Activated naive CD4-positive, alpha-beta T cell (primary cell): ENCODE measurements at places on chromosomes 3 and 15.

DNA sequence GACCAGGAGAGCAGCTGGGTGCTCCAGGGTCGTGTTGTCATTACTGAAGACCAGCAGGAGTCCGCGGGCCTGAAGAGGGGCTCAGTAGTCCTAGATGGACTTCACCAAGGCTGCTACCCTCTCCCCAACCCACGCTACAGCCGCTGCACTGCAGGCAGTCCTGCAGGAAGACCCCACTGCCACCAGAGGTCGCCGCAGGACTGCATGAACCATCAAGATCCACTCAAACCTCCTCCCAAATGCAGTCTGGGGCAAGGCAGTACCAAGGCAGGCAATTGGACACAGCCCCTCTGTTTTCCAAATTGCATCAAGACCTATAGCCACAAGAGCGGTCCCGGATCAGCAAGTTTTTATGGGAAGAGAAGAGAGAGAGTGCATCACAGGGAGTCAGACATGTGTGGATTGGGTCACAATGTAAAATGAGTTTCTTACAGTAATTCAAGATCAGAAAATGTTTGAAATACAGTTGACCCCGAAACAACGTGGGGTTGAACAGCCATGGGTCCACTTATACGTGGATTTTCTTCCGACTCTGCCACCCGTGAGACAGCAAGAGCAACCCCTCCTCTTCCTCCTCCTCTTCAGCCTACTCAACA lies 46.7 kb downstream of the DZIP1L start:
- peak; percentile 42 for DNase-seq

- no peak for DNase-seq
Measured at GRCh38 chr15:79442911-79443310, 10.8 kb downstream of the MINAR1 start.

DNA sequence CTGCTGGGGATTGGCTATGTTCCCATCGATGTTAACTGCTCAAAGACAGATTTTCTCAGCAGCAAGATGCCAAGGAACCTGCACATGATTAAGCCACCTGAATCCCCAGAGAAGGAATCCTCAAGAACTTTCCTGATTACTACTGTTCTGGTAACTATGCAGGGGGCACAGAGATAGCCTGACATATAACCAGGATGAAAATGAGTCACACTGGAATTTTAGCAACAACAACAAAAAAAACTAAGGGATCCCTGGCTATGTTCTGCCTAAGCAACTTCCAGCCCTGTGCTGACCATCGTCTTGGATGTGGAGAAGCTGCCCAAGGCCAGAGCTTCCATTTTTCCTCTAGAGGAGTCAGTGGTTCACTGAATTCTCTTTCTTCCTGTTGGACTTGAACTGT lies 13.8 kb downstream of the RIOX2 start:
- DNase-seq, result no peak

GRCh38 chr15:80204231-80204630 lies 47.8 kb downstream of the CTXND1 start:
- no peak for DNase-seq

DNA sequence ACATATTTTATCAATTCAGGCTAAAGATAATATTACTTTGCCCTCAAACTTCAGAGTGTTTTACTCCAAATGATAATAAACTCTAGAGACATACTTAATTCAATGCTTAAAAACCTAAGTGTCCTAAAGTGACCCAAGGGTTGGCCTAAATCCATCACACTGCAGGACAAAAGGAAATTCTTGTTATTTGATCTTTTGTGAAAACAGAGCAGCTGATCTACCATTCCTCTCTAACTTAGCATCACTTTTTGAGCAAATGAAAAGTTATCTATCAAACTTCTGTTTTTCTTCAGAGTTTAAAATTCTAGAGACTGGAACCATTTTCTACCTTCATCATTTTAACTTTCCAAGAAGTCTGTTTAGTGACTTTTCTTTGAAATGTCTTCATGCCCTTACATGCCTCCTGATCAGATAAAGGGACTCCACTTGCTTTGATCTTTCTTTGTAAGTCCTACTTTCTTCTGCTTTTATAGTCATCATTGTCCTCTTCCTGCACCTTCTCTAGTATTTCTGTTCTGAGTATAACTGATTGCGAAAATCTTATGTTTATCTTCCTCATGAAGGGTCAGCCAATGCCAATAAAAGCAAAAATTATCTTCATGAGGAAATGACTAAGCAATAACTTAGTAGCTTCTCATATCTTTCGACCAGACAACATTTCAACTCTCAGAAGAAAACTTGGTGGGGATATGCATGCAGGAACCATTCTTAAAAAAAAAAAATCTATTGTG lies 378.7 kb upstream of the TGFBR2 start:
- no peak for DNase-seq

DNA sequence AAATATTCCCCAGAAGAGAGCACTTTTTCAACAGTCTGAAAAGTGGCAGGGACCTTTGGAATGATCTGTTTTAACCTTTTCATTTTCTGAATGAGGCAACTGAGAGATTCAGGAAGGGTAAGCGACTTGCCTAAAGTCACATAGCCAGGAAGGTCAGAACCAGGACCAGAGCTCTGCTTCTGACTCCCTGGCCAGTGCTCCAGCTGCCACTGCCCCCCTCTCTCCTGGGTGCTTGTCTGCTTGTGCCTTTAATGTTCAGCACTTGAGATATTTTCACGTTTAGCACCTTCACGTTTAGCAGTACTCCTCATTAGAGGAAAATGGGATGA lies 68.3 kb downstream of the SMAD3 start:
- DNase-seq, result no peak

DNA sequence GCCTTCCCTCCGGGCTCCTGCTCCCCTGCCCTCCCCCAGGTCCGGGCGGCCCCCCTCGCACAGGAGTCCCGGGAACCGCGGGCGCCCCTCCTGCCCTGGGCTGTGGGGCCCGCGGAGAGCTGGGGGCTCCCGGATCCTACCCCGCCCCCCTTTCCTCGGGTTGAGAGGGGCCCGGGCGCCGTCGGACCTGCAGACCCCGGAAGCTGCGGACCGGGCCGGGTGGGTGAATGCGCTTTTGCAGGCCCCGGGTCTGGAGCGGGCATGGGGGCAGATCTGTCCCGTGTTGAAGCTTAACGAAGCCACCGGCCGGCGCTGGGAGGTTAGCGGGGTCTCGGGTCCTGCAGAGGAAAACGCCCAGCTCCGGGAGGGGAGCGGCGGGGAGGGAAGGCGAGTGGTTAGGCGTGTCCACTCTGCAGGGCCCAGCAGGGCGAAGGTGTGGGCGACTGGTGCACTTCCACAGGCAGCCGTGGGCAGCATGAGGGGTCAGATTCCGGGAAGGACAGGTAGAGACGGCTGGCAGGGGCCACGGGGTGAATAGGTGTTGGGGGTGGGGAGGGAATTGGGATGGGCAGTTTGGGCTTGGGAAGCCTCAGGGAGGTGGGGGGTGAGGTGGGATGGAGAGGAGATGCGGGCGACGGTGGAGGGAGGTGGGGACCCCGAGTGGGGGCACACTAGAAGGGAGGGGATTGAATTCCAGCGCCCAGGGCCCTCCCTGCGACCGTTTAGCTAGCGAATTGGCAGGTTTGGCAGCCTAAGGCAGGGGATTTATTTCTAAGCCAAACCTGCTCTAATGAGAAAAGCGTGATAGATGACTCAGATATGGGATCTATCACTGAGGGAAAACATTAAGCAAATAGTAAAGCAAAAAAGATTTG lies 635 bp downstream of the CD276 start:
- DNase-seq, result no peak

DNA sequence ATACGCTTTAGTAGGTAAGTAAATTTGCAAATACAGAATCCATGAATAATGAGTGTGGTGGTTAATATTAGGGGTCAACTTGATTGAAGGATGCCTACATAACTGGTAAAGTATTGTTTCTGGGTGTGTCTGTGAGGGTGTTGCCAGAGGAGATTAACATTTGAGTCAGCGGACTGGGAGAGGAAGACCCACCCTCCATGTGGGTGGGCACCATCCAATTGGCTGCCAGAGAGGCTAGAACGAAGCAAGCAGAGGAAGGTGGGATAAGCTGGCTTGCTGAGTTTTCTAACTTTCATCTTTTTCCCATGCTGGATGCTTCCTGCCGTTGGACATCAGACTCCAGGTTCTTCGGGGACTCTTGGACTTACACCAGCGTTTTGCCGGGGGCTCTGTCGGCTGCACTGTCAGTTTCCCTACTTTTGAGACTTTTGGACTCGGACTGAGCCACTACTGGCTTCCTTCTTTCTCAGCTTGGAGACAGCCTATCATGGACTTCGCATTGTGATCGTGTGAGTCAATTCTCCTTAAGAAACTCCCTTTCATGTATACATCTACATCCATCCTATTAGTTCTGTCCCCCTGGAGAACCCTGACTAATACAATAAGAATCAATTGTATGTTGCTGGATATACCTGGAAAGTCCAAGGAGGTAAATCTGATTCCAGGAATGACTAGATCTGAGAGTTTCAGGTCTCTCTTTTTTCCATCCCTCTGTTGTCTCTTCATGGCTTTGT lies 25.8 kb upstream of the NEDD4 start:
- no peak for DNase-seq

DNA sequence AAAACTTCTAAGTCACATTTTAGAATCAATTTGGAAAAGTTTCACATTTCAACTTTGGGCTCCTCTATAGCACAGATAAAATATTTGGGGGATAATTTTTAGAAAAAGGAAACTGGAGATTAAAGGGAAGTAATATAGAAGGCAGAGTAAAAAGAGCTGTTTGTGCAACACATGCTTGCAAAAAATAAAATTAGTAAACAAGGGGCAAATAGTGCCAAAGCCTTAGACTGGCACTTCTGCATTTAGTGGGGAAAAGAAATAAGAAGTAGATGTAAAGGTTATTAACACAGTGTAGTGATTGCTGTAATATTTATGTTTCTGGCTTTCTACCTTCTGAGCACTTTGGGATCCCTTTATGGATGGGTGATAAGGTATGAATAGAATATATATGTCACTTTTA lies 246.6 kb downstream of the CBLB start:
- DNase-seq, result no peak

DNA sequence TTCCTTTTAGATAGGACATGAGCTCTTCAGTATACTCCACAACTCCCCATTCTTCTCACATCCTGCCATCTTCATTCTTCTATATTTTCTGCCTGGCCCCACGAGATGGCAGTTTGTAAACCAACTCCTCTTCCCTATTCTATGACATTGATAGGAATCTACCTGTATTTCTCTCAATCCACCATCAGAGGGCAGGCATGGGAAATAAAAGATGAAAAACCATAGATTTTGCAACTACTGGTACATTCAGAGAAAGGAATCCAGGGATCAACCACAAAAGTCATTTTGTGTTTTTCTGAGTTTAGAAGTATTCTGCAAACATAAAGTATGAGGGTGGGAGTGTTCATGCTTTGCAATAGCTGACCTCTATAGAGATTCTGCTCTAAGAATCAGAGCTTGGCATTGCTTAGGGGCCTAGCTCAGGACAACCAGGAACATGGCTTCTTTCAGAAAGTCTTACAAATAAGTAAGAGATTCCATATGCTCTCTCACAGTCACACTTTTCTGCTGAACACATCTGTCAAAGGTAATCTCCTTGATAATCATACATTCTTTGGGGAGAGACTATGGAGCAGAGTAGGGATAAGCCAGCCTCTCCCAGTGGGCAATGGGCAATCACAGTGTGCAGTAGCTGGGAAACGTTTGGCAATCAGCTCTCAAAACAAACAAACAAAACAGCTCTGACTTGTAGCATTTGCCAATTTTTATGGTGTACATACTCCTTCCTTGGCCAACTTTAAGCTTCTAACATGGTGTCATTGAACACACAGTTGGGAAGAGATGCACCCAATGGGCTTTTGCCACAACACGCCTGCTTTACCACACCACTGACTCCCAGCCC lies 43.1 kb upstream of the SLC25A36 start:
- DNase-seq, result no peak

DNA sequence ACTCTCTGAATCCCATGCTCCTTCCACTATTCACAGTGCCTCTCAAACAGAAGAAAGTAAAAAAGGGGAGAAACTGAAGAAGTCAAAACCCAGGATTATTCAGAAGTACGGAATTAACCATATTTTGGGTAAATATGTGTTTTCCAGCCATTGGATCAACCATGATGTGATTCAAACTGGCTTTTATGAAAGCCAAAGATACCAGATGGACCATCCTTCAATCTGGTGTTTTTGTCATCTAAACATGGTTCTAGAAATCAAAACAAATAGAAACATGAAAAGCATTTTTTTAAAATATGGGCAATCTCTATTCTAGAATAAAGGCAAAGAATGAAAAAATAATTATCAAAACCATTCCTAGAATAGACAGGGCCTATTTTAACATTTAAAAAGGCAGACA lies 172.7 kb downstream of the RORA start:
- DNase-seq, result no peak

GRCh38 chr3:131903988-131904415 lies 130.8 kb downstream of the CPNE4 start:
- no peak for DNase-seq

- no peak for DNase-seq
Measured at GRCh38 chr3:194472290-194472920, 14.4 kb downstream of the ATP13A3 start.

- no peak for DNase-seq
Measured at GRCh38 chr3:102481050-102481449, 46.2 kb downstream of the ZPLD1 start.

- DNase-seq, result no peak
Measured at GRCh38 chr15:79593119-79593869, 161.2 kb downstream of the MINAR1 start.

DNA sequence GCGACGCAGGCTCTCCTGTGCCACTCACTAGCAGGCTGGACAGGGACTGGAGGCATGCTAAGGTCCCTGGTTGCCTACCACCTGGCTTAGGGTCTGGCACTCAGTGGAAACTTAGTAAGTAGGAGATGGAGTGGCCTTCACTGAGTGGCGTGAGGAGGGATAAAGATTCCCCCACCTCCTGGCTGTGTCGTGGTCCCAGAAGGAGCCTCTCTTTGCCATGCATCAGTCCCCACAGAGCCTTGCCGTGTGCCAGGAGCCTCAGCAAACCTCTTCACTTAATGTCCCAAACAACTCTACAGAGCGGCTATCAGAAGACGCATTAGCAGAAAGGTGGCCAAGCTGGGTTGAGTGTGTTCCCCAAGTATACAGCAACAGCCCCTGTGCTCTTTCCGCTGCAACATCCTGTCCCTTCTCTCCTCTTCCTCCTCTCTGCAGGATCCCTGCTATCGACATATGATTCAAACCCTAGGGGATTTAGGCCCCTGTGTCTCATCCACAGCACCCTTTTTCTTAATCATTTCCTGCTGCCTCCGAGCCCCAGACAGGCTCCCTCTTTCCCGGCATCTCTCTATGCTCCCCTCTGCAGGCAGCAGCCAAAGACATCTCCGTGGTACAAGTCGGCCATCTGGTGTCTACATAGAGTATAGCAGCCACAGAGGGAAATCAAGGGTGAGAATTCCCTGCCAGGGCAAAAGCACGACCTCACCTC lies 66.7 kb downstream of the SLC6A1 start:
- no peak for DNase-seq

- no peak for DNase-seq
Measured at GRCh38 chr3:132867956-132868355, 145.7 kb upstream of the NPHP3 start.
